Stimulated activated CD8-positive, alpha-beta memory T cell treated with anti-CD3 and anti-CD28 coated beads, Interleukin-7, amount 100 ng/mL, for 24 hours (primary cell): ENCODE measurements at places on chromosomes 4 and X.

DNA sequence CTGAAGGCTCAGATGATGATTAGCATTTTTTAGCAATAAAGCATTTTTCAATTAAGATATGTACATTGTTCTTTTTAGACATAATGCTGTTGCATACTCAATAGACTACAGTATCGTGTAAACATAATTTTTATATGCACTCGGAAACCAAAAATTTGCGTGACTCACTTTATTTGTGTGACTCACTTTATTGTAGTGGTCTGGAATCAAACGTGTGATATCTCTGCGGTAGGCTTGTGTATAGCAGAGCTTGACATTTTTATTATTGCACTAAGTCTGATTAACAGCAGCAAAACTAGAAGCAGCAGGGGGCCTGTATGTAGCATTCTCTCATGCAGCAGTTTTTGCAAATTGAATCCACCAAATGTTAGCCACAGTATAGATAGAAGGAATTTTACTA, 119.1 kb upstream of the PRDX4 start:
- no peak for DNase-seq

- no peak for DNase-seq
Observed at GRCh38 chr4:89307446-89308160, at the start of gene GPRIN3. GPRIN3 (minus strand) TSS chr4:89307800; CDS start chr4:89250110, 57,690 bp downstream.

DNA sequence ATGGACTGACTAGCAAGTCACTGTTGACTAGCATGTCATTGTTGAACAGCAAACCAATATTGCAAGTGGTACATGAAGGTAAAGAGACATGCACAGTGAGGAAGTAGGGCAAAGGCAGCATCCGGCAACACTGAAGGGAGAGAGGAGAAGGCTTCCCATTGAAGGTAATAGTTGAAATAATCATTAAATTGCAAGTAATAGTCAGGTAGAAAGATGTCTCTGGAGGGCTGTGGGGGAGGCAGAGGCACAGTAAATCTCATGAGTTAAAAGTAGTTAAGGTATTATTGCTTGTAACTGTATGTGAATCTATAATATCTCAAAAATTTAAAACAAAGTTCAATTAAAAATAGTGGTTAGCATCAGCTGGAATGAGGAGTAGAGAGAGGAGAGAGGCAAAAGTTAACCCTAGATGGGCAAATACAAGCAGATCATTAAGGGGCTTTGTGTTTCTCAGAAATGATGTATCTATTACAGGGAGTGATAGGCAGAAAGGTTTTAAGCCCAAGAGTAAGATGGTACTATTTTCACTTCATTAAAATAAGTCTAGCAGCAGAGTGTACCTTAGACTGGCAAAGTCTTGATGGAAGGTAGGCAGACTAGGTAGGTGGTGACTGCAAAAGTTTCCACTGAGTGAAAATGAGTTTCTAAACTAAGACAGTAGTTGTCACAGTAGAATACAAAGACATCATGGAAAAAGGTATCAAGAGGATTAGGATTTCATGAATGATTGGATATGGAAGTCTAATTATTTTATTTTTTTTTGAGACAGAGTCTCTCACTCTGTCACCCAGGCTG, 776.6 kb downstream of the RAB28 start:
- DNase-seq, result no peak

GRCh38 chr4:25441519-25442117, 64.6 kb downstream of the ANAPC4 start:
- DNase-seq, result no peak

GRCh38 chr4:98204236-98204553, 57.0 kb upstream of the RAP1GDS1 start:
- no peak for DNase-seq

- no peak for DNase-seq
Observed at GRCh38 chr4:78671903-78672815, 104.0 kb upstream of the BMP2K start.

- peak; percentile 14 for DNase-seq
Observed at GRCh38 chr4:147590249-147590920, 26.8 kb upstream of the TMEM184C start.

DNA sequence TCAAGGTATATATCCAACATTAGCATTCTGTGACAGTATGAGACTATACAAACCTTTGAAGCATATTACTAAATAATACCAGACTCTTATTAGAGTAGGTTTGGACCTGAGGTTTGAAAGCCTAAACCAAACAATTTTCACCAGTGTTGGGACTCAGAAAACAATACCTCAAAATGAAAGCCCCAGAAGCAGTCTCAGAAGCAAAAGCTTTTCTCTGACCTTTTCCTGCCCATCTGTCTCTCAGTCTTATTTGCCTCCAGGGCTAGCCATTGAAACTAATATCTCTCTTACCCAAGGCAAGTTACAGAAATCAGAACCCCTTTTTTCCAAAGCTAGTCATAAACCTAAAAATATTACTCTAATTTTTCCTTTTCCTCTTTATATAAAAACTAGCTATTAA, 163.3 kb downstream of the PTCHD1 start:
- DNase-seq, result no peak

DNA sequence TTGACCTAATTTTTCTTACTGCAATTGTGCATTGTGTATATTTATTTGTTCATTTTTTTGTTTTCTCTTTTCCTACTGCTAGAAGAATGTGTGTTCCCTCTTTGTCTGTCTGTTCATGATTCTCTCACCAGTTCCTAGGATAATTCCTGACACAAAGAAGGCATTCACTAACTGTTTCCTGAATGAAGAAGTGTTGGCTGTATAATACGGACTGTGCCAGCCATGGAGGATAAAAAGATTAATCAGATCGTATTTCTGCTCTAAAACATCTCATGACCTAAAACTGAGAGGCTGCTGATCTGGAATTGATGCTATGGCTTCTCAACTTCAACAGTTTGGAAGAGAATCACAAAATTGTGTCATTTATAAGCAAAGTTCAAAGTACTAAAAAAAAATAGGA, 563.1 kb upstream of the FRG1 start:
- no peak for DNase-seq

DNA sequence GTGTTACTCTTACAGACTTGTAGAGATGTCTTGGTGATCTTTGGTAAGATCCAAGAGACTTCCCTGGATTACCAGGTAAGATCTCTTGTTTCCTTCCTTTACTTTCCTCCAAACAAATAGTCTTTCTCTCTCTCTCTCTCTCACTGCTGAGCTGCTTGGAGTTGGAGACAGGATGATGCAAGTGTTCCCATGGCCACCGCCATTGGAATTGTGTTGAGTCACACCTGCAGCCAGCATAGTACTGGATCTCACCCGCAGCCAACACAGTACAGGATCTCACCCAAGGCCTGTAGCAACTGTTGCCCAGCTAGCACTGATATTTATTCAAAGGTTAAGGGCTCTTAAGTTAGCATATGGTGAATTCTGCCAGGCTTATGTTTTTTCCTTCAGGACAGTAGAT, 1080.9 kb downstream of the FAT4 start:
- DNase-seq, result no peak

GRCh38 chrX:13688958-13689740, at the start of gene RAB9A:
RAB9A (plus strand) TSS chrX:13689128; CDS start chrX:13708747, 19,619 bp downstream.
- DNase-seq, result peak; percentile 55

DNA sequence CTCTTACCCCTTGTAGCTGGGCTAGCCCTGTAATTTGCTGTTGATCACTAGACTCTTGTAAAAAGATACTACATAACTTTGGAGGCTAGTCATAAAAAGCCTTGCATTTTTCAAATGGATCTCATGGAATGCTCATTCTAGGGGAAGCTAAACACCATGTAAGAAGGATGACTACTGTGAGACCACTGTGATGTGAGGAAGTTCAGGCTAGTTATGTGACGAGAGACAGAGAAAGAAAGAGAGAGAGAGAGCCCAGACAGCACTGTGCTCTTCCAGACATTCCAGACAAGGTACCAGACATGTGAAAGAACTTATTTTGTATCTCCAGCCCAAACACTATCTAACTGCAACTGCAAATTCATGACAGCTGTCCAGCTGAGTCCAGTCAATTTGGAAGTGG, 404.6 kb upstream of the PITX2 start:
- DNase-seq, result no peak

DNA sequence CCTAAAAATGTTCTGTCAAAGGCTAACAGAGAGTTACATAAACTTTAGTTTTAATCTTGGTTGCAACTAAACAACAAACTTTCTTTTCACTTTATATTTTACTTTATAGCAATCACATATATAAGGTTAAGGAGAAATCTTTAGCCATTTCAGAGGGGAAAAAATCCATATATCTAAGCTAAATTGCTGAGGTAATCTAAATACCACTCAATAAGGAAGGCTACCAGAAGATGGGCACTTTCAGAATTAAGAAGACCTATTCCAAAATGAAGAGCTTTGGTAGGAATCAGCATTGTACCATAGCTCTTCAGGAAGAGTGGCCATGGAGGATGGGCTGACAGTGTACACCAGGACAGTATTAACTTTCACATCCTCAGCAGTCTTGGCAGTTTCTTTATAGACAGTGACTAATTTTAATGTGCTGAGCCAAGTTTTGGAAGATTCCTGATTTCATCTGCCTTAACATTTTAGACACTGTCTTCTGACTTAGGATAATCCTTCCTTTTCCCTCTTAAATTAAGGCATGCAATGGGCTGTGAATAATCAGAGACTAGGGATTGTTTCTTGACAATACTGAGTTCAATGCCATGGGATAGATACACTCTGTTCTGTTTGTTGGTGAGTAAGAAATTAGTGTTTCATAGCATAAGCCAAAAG, 7.1 kb downstream of the FAT4 start:
- DNase-seq, result no peak

GRCh38 chr4:110106931-110107296, 91.5 kb downstream of the ELOVL6 start:
- no peak for DNase-seq

GRCh38 chrX:41502004-41502403, 54.9 kb downstream of the NYX start:
- no peak for DNase-seq

GRCh38 chr4:68995292-68995691, 43.7 kb upstream of the UGT2A3 start:
- DNase-seq, result no peak
